NB4 (cell line): ENCODE measurements at places on chromosomes 16 and 17.
A peak's percentile ranks its signal among the peaks of the same experiment; 100 is the strongest.

DNA sequence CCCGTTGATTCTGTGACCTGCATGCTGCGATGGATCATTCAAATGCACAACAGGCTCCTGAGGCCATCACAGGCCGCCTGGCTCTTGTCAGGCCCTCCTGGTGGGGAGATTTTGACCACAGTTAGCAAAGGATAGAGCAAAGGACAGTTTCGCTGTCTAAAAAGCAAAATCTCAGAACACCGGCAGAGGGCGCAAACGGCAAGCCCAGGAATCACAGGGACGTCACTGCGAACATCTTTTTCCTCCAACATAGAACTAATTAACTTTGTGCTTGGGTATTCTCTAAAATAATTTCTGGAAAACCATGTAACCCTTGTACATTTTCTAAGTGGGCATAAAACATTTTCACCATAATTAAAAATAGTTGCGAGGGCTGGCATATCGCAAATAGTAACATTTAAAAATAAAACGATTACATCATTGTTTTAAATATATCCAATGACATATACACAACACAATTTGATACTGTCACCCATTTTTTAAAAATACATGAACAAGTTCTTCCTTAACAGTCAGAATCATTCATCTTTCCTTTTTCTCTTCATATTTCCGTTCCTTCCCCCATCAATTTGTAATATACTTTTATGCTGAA lies 19.7 kb upstream of the SLC47A1 start:
- peak; percentile 78 for DNase-seq

DNA sequence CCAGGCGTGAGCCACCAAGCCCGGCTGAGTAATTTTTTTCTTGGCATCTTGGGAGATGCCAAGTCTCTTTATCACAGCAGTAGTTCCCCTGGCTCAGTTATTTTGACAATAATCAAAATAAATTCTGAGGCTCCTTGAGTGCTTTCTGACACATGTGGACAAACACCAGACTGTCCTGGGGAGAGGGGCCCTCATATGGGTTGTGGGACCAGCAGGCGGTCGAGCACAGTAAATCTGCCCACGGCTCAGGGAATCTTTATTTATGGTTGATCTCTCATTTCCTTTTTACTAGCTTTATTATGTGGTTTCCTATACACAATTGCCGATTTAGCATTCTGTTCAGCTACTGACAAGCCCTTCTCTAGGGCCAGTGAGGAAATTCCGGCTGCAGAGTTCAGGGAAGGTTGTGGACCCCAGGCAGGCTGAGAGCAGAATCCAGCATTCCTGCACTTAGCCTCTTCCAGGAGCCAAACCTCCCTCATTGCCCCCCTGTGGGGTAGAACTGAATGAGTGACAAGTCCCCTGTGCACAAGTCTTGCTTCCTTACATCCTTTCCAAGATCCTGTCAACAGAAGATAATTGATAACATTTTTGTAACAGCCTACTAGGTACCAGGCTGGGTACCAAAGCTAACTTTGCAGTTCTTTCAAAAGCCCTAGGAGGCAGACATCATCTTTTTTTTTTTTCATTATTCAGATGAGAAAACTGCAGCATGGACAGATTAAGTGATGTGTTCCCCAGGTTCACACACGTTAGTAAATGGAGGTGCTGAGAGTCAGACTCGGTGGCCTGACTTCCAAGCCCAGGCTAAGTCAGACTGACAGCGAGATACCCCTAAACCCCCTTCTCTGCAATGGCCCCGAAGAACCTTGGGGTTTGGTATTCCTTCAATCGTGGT lies 40.2 kb downstream of the HS3ST3B1 start:
- no peak for DNase-seq

DNA sequence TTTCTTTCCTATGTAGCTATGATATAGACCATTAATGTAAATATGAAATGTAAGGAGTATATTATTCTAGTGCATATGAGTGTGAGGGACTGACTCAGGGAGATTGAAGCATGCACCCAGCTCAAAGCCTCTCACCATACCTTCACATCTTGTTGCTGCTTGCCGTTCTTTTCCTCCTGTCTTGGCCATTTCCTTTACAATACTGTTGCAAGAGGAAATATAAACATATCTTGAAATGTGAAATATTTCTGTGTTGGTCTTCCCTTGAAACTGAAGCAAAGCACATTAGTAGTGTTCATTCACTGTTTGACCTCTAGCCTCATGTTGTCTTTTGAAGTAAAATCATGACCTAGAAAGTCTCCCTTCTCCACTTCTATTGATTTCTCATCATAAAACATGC lies 46.6 kb downstream of the PHKB start:
- no peak for DNase-seq

- no peak for DNase-seq
These were observed 371.0 kb downstream of the RBFOX1 start for GRCh38 chr16:7703672-7704071.

- no peak for DNase-seq
These were observed 65.3 kb downstream of the SLC39A11 start for GRCh38 chr17:73027130-73027741.
